Fibroblast of skin of right biceps (primary cell): ENCODE measurements at places on chromosomes 16 and 17.
A peak's percentile ranks its signal among the peaks of the same experiment; 100 is the strongest.

DNA sequence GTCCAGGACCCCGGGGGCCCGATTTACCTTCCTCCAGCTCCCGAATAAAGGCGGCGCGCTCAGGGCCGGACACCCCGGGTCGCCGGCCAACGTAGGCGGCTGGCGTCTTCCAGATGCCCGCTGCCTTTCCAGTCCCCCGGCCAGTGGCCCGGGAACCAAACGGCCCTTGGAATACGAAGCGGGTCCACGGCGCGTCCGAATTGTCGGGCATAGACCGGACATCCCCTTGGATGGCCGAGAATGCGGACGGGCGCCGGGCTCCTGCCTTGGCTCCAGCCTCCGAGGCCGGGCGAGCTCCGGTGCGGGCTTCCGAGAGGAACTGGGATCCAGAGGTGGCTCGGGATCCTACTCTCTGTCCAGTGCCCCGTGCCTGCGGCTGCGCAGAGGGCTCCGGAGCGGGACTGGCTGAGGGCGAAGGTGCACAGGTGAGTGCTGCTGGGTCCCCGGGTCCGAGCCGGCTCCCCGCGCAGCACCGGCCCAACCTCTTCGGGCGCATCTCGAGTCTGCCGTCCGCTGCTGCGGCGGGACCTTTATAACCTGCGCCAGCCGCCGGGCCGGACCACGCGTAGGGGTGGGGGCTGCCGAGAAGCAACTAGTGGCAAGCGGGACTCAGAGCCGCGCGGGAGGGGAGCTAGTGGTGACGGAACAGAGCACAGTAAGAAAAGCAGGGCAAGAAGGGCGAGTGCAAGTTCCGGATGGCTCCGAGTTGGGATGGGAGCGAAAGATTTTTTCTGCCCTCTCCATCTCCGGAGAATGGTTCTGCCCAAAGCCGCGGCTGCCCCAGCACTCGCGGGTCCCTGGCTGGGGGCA lies at the start of gene HAP1:
Gene HAP1, minus strand, starts transcription at position 505 of the 810 bp plus-strand sequence. Its CDS starts 9 bp downstream, at position 496.
- DNase-seq = peak; percentile 4

GRCh38 chr17:82118815-82119380 lies 20.9 kb upstream of the FASN start:
- DNase-seq = no peak

- peak; percentile 30 for DNase-seq
Observed at GRCh38 chr17:6701719-6702118, 11.4 kb downstream of the SLC13A5 start.

DNA sequence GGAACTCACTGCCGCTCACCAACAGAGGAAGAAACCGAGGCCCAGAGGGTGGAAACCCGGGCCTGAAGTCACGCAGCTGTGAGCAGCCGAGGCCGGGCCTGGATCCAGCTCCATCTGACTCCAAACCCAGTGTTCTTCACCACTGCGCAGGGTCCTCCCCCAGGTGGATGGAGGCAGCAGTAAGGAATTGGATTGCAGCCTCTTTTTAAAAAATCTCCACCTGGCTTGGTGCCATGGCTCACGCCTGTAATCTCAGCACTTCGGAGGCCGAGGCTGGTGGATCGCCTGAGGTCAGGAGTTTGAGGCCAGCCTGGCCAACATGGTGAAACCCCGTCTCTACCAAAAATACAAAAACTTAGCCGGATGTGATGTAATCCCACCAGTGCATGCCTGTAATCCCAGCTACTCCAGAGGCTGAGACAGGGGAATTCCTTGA lies 177.2 kb downstream of the FOXL1 start:
- no peak for DNase-seq

DNA sequence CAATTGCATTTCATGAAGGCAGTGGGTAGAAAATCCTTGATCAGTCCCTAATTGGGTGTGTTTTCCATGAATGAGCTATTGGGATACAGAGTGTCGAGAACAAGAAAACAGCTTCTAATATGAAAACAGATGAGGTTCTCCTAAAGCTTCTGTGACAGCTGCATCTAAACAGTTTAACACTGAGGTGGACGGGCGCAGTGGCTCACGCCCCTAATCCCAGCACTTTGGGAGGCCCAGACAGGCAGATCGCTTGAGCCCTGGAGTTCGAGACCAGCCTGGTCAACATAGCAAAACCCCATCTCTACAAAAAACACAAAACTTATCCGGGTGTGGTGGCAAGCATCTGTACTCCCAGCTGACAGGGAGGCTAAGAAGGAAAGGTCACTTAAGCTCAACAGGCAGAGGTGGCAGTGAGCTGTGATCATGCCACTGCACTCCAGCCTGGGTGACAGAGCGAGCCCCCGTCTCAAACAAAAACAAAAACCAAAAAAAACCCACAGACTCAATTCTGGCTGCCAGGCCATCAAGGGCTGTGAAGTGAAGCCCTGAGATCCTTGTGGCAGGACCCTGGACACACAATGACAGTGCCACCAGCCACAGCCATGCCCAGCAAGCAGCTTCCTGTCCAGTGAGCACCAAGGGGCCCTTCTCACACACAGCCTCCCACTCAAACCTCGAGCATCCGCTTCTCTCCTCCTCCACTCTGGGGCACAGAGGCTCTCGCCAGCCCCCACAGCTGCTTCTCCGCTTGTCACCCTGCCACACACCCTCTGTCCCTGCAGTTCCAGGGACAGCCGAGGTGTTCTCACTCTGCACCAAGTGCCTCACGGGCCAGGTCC lies 44.0 kb downstream of the ANKRD11 start:
- DNase-seq = no peak

GRCh38 chr16:53737552-53737951 lies 33.6 kb downstream of the FTO start:
- DNase-seq = peak; percentile 51

DNA sequence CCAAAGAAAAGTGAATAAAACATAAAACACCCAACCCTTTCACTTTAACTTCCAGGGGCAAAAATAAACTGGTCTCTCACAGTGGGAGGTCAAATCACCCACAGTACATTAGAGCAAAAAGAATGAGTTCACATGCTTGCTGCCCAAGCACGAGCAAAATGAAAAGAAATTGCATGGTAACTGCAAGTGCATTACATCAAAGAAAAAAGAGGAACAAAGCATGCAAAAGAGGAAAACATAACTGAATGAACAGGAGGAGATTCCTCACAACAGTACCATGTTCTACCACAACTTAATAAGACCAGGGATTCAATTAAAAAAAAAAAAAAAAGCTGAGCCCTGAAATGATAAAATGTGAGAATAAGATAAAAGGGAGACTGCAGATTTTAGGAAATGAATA lies 12.3 kb downstream of the DNAH2 start:
- DNase-seq = no peak

- DNase-seq = no peak
Observed at GRCh38 chr17:74245871-74246270, 28.2 kb upstream of the DNAI2 start.

GRCh38 chr17:40633871-40634270 lies 13.7 kb downstream of the SMARCE1 start:
- no peak for DNase-seq

DNA sequence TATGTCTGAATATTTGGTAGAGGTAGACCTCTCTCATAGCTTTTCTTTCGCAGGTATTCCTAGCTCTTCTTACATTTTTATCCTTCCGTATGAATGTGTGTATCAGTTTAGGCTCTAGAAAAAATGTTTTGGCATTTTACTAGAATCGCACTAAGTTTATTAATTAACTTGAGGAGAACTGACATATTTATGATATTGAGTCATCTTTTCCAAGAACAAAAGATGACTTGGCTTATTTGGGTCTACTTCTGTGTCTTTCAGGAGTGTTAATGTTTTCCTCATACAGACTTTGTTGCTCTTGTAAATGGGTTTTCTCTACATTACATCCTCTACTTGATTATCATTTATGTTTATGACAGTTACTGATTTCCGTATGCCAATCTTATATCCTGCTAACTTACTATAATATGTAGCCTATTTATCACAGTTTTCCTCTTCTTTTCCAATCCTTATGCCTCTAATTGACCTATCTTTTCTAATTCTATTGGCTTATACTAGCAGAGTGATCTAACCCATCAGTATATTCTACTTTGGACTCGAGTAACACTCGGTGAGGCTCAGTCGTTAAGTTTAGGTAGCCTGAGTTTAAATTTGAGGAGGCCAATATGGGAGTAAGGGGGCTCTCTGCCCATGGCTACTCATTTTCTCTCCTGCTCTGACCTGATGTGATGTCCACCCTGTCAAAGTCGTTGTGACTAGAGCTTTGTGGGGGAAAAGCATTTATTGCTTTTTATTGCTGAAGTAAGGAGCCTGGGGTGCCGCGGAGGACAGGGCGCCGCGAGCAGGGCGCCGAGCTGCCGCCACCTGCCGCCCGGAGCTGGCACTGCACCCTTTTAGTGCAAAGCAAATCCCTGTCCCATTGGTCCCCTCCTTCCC lies 20.0 kb downstream of the ST6GALNAC1 start:
- DNase-seq = peak; percentile 61

- no peak for DNase-seq
Observed at GRCh38 chr17:17628388-17629008, 37.0 kb upstream of the PEMT start.

- DNase-seq = no peak
Observed at GRCh38 chr17:72266112-72266775, 145.4 kb downstream of the SOX9 start.

DNA sequence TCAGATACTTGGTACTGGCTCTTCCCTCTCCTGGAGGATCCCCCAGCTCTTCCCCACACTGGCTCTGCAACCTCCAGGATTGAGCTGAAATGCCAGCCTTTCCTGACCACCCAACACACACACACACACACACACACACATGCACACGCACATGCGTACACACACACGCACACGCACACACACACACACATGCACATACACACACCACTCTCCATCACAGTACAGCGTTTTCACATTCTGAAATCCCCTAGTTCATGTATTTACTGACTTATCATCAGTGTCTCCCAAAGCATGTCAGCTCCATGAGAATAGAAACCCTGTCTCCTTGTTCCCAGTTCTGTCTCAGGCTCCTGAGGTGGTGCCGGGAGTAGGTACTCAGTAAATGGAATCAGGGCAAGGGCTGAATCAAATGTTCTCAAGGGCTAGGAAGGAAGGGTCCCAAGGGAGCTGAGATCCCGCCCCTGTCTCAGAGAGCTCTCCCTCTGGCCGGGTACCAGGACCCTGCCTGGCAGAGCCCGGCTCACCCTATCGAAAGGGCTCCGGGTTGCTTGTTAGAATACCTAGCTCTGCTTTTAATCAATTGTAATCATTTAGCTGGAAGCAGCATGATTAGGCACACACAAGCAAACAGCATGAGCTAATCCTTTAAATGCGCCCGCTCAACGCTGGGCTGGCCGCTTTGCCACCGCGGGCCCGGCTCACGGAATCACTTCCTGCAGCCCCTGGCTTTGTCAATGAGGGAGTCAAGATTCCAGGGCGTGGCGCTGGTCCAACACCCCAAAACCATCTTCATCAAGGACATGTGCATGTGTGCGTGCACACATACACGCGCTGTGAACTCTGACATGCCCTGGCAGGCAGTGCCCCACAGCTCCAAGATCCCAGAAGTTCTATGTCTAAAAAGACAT lies 140.7 kb downstream of the C16orf78 start:
- DNase-seq = no peak

- no peak for DNase-seq
Observed at GRCh38 chr16:22075776-22076175, 16.6 kb upstream of the VWA3A start.

DNA sequence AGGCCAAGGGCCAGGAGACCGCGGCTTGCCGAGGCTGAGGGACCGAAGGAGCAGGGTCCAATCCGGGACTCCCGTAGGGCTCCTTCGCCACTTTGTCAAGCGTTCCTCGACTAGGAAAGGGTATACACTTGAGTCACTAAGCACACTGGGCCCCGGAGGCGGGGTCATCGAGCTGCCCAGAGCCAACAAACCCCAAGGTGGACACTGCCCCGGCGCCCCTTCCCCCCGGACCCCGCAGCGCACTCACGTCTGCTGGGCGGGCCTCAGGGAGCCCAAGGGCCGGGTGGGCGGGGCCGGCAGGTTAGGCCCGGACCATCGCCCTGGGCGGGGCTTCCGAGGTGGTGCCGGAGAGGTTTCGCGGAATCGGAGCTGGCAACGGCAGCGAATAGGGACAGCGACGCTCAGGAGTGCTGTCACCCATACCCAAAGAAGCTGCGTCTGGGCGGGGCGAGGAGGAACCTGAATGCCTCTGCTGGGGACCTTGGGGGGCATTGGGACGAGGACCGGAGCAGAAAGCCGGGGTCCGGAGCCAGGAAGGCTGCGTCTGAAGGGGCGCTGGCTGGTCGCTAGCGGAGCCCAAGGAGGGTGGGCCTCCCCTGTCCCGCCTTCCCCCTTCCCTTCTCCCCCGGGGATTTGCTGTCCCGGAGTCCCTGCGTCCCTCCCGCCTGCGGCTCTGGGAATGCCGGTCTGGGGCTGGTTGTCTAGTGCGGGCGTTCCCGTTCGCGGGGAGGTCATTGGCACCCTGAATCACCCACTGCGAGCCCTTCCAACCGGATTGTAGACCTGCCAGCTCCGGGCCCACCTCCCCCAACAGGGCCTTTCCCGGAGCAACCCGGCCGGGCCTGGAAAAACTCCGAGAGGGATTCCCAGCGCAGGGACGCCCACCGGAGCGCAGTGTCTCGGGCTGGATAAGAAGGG lies 118.2 kb upstream of the SMURF2 start:
- no peak for DNase-seq

GRCh38 chr16:71917900-71918299 lies 22.6 kb downstream of the IST1 start:
- peak; percentile 66 for DNase-seq

DNA sequence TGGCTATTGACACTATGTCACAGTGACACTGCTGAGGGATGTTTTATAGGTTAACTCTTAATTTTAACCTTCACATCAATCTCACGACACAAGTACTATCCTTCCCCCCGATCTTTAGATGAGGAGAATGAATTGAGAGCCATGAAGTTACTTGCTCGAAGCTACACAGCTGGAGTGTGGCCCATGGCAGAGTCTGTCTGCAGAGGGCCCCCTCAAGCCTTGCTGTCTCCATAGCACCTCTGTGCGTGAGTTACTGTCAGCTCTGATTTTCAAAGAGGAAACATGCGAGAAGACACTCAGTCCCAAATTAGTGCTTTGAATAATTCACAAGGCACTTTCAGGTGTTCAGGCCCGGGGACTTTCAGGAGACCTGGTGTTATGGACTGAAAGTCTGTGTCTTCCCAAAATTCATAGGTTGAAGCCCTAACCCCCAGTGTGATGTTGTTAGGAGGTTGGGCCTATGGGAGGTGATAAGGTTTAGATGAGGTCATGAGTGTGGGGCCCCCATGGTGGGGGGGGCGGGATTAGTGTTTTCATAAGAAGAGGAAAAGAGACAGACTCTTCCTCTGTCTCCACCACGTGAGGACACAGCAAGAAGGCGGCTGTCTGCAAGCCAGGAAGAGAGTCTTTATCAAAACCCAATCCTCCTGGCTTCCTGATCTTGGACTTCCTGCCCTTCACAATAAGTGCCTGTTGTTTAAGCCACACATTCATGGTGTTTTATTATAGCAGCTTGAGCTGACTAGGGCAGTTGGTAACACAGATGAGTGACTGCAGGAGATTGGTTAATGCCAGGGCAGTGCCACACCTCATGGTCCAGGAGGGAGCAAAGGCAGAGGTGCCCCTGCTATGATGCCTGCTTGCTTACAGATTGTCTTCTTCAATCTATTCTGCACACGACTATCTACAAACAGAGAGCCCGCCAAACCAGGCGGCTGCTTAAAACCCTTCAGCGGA lies 281.8 kb downstream of the HAPSTR1 start:
- no peak for DNase-seq
